ENCODE measurements at places on chromosomes 4 and X. TPM values are rescaled to one million over a fixed set of nuclear protein-coding genes. Genes with fewer than 3 reads are reported as not detected.

Gene NOCT
- 11.3 TPM for total RNA-seq

Gene GRID2
- not detected for total RNA-seq

Gene SATL1
- not detected for total RNA-seq

Gene TRIM75
- total RNA-seq: not detected

Gene RTL9
- 0.05 TPM for total RNA-seq

Gene BTK
- 0.13 TPM for total RNA-seq

Gene RBMX
- 217 TPM for total RNA-seq

Gene HMX1
- 0.10 TPM for total RNA-seq

Gene DCHS2
- not detected for total RNA-seq

Gene LGI2
- 0.11 TPM for total RNA-seq

All from A549 treated with CORT108297 at 1 μM for 4 hours (cell line).